ENCODE measurements at places on chromosomes 2 and 18.

DNA sequence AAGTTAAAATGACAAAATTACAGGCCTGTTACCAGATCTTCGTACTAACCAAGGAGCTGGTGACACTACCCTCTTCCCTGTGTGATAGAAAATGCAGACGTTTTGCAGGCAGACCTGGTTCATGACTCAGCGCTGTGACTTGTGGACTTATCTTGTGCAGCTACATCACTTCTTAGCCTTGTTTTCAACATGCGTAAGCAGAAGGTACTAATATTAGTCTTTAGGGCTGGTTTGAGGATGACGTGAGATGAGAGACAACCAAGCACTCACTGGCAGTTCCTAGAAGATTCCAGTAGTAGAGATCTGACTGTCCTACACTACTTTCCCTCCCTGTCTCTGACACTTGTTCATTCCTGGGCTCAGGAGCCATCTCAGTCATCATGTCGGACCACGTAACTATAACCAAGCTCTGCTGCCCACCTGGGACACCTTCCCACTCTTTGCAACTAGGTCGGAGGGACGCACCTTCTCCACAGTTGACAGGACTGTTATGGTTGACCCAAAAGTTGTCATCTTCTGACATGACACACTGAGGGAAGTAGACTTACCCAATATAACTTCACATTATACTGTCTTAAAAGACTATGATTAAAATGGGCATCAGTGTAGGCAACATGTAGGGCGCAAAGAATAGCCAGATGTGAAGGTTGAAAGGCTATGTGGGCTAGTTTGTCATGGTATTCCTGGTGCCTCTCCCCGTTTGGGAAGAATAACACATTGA lies 64.8 kb downstream of the TNFRSF11A start:
- no peak for DNase-seq

GRCh38 chr2:240224676-240225075 lies 84.2 kb upstream of the OTOS start:
- DNase-seq: no peak

DNA sequence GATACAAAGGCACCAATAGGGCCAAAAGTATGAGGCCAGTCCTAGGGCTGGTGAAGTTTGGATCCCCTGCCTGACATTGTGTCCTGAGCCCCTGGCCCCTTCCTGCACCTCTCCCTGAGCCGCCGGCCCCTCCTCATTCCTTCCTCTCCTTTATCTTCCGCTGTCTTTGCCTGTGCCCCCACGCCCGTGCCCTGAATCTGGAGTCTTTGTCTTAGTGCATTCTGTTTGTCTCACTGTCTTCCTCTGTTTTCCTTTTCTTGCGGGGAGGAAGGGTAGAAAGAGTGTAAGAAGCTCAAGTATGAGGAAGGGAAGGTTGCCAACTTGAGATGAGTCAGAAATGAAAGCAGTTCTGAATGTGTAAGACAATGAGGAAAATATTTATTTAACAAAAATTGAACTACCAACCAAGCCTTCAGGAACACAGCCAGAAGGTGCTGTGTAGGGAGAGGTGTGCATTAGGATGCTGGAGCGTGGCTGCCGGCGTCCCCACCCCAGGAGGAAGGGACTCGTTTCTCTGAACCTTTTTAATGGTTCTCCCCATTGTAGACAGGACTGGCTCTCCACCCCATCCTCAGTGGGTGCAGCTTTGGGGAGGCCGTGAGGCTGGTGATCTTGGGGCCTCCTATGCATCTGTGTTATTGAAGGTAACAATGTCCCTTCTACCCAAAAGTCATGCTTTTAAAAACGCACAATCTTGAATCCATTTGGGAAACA lies 133.1 kb downstream of the NEDD4L start:
- DNase-seq: no peak

DNA sequence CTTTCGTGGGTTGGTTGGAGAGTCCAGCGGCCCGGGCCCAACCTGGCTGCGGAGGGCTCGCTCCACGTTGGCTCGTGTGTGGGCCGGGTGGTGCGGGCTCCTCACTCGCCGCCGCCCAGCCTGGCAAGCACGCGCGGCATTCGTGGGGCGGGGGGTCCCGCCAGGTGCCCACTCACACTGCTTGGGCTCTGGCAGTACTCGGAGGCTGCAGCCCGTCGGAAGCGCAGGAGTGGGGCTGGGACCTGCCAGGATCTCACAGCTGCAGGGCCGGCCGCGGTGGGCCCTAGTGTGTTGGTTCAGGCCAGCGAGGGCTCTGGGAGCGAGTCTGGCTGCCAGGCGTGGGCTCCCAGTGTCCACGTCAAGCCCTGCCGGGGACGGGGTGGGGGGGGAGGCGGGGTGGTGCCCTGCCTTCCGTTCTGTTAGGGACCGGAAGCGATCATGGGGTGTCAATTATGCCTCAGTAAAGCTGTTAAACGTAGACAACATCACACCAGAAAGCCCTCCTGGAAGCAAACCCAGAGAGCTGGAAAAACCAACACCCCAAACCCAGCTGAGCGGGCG lies 1.0 kb upstream of the HS6ST1 start:
- peak; percentile 41 for DNase-seq

DNA sequence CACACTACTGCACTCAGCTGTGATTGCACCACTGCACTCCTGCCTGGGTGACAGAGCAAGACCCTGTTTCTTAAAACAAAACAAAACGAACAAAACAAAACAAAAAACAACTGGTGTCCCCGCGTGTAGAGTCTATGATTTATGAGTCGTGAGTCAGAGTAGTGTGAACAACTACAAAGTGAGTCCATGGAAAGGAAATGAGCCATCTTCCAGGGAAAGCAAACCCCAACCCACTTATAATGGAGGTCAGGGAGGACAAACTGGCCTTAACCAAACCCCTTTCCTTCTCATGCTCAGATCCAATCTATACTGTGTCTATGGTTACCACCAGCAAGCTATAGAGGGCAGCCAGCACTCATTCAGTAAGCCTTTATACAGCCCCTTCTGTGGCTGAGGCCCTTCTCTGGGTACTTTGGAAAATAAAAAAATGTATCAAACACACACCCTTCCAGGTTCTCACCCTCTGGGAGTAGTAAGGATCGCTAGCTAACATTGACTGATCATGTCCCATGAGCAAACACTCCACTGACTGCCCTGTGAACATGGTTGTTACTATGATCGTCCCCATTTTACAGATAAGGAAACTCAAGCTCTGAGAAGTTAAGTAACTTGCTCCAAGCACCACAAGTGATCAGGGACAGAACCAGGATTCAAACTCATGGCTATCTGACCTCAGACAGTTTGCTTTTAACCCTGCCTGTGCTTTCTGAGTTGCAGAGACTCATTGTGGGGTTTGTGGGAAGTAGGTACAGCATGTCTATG lies 24.7 kb upstream of the COLEC12 start:
- no peak for DNase-seq

DNA sequence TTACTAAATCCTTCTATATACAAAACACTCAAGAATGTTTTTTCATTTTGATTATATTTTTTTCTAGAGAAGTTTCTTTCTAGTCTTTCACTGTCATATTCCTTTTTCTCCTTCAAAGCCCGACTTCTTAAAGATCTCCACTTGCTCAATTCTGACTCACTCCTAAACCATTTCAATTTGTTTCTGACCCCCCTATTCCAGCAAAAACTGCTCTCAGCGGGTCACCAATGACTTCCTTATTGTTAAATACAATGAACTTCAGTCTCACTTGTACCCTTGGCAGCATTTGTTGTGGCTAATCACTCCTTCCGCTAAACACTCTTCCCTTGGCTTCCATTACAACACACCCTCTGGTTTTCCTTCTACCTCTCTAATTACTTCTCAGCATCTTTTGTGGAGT lies 111.1 kb upstream of the RBBP8 start:
- no peak for DNase-seq

DNA sequence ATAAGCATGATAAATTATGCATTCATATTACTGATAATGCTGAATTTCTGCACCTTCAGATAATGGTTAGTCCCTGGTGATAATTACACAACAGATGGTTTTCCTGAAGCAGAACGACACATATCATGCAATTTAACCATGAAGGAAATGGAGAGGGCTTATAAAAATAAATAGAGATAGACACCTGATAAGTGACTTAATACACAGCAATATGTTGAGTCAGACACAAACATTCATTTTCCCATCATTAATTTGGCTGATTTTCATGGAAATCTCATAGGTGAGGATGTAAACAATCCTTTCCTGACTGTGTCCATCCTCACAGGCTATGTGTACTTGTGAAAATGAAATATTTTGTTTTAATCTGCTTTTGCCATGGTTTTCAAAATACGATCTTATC lies 36.9 kb upstream of the DSEL start:
- no peak for DNase-seq
